Tibial artery (tissue), 4 donors: ENCODE measurements at places on chromosomes 2 and 18.
A peak's percentile ranks its signal among the peaks of the same experiment; 100 is the strongest.

DNA sequence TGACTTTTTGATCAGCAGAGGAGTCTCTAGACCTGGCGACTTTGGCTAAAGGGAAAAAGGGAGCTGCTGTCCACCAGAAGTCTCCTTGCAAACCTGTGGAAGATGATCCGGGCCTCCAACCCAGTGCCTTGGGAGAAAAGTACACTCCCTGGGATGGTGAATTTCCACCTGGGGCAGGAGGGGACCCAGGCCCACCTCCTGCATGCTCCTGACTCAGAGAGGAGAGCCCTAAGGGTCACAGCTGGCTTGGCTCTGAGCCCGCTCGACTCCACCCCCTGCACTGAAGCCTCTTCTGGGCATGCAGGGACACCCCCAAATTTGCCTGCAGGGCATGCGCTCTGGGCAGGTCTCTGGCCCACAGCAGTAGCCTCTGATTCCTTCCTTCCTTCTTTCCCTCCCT lies 66.5 kb downstream of the PDCL3 start:
- no peaks in the 10 kb centered on the region for H3K4me1 ChIP-seq
- no peak for DNase-seq
- H3K36me3 ChIP-seq: no peaks in the 10 kb centered on the region
- H3K27ac ChIP-seq: no peak overlapping the region

- H3K4me1 ChIP-seq: no peaks in the 10 kb centered on the region
- no peaks in the 10 kb centered on the region for H3K36me3 ChIP-seq
- H3K27ac ChIP-seq: no peak overlapping the region
- no peak for DNase-seq
These were observed 50.8 kb downstream of the PID1 start for GRCh38 chr2:229220254-229220653.

GRCh38 chr2:217614498-217614897 lies 388.3 kb downstream of the TNS1 start:
- peaks cover 11% of the 10 kb centered on the region for H3K4me1 ChIP-seq
- no peak overlapping the region for H3K4me3 ChIP-seq
- H3K36me3 ChIP-seq: no peaks in the 10 kb centered on the region
- H3K27ac ChIP-seq: no peak overlapping the region
- DNase-seq: no peak

GRCh38 chr2:68660658-68661057 lies 17.3 kb downstream of the PROKR1 start:
- no peak overlapping the region for H3K27ac ChIP-seq
- H3K27me3 ChIP-seq: no peaks in the 10 kb centered on the region
- H3K4me1 ChIP-seq: no peaks in the 10 kb centered on the region

- H3K27ac ChIP-seq: no peak overlapping the region
- H3K36me3 ChIP-seq: peaks cover 67% of the 10 kb centered on the region
- DNase-seq: no peak
- H3K4me3 ChIP-seq: no peak overlapping the region
- no peaks in the 10 kb centered on the region for H3K4me1 ChIP-seq
- no peaks in the 10 kb centered on the region for H3K27me3 ChIP-seq
These were observed 23.5 kb upstream of the RPL37A start for GRCh38 chr2:216474925-216475670.

- no peaks in the 10 kb centered on the region for H3K27me3 ChIP-seq
- H3K4me3 ChIP-seq: no peak overlapping the region
- H3K36me3 ChIP-seq: peaks cover 8% of the 10 kb centered on the region
- H3K27ac ChIP-seq: peak overlapping the region; percentile 72
- no peak for DNase-seq
These were observed 32.2 kb downstream of the MAPRE2 start for GRCh38 chr18:35073186-35074105.

- H3K4me3 ChIP-seq: no peak overlapping the region
- no peak overlapping the region for H3K27ac ChIP-seq
- H3K4me1 ChIP-seq: no peaks in the 10 kb centered on the region
- no peaks in the 10 kb centered on the region for H3K36me3 ChIP-seq
- H3K27me3 ChIP-seq: no peaks in the 10 kb centered on the region
These were observed 68.5 kb downstream of the NRP2 start for GRCh38 chr2:205750797-205751196.

GRCh38 chr2:29874745-29875144 lies 46.6 kb downstream of the ALK start:
- no peaks in the 10 kb centered on the region for H3K4me1 ChIP-seq
- DNase-seq: no peak
- H3K4me3 ChIP-seq: no peak overlapping the region
- H3K27me3 ChIP-seq: no peaks in the 10 kb centered on the region
- no peaks in the 10 kb centered on the region for H3K36me3 ChIP-seq

GRCh38 chr2:108920686-108921085 lies 68.3 kb downstream of the EDAR start:
- peaks cover 9% of the 10 kb centered on the region for H3K27me3 ChIP-seq
- H3K4me3 ChIP-seq: no peak overlapping the region
- H3K36me3 ChIP-seq: no peaks in the 10 kb centered on the region
- no peak for DNase-seq

GRCh38 chr2:223532161-223532560 lies 70.0 kb downstream of the SCG2 start:
- no peaks in the 10 kb centered on the region for H3K27me3 ChIP-seq
- DNase-seq: no peak
- H3K36me3 ChIP-seq: no peaks in the 10 kb centered on the region
- H3K4me3 ChIP-seq: no peak overlapping the region
- no peaks in the 10 kb centered on the region for H3K4me1 ChIP-seq
- H3K27ac ChIP-seq: no peak overlapping the region

- H3K27ac ChIP-seq: no peak overlapping the region
- no peaks in the 10 kb centered on the region for H3K36me3 ChIP-seq
- no peaks in the 10 kb centered on the region for H3K4me1 ChIP-seq
- no peak overlapping the region for H3K4me3 ChIP-seq
- H3K27me3 ChIP-seq: no peaks in the 10 kb centered on the region
These were observed 169.2 kb downstream of the CDH20 start for GRCh38 chr18:61502472-61502871.

GRCh38 chr2:118589721-118590120 lies 257.7 kb downstream of the EN1 start:
- no peaks in the 10 kb centered on the region for H3K27me3 ChIP-seq
- H3K36me3 ChIP-seq: no peaks in the 10 kb centered on the region
- no peak overlapping the region for H3K27ac ChIP-seq

GRCh38 chr2:162828545-162828944 lies 10.0 kb downstream of the KCNH7 start:
- H3K36me3 ChIP-seq: no peaks in the 10 kb centered on the region
- H3K27ac ChIP-seq: no peak overlapping the region
- no peaks in the 10 kb centered on the region for H3K4me1 ChIP-seq
- H3K4me3 ChIP-seq: no peak overlapping the region
- no peaks in the 10 kb centered on the region for H3K27me3 ChIP-seq
